ENCODE measurements at places on chromosomes 6 and 20.

DNA sequence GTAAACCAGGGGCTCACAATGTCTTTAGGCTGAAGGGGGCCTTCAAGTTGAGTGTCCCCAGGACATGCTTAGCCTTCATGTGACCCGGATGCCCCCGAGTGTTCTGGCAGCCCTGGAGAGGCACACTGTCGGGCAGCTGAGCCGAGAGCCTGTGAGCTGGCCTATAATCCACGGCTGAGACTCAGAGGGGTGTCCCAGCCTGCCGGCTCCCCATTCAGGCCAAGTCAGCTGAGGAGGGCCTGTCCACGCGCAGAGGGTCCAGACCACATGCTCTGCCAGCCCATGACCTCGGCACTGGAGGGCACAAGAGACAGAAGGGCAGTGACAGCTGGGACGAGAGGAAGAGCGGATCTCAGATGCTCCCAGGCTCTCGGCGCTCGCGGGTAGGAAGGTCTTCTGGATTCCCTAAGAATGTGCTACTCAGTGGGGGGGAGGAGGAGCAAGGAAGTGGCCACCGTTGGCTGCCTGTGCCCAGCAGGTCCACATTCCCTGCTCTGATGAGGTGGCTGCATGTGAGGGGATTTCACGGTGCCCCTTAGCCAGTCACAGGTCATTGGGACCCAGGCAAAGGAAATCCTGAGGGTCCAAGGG is 224.7 kb downstream of the NRN1 start:
- DNase-seq: peak; percentile 64

GRCh38 chr20:16100111-16100510 is 473.1 kb downstream of the KIF16B start:
- DNase-seq: no peak

GRCh38 chr20:24773168-24773567 is 175.9 kb upstream of the CST7 start:
- DNase-seq: peak; percentile 7

- DNase-seq: no peak
Observed at GRCh38 chr6:137210903-137211302, 8.3 kb downstream of the IFNGR1 start.

DNA sequence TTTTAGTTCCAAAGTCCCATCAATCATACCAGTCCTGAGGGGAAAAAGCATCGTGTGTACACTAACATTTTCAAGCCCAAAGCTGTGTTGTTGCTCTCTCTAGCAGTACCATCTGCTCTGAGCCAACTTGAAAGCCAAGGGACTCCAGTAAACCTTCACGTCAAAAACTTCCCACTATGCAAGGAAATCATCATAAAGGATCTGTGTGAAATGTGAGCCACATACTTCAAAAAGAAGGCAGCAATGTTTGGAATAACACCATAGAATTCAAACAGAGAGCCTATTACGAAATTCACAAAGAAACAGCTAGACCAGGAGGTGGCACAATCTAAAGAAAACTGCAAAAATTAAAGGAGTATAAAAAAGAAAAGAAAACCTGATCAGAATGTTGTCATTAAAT is 399.8 kb upstream of the EPHA7 start:
- DNase-seq: no peak

DNA sequence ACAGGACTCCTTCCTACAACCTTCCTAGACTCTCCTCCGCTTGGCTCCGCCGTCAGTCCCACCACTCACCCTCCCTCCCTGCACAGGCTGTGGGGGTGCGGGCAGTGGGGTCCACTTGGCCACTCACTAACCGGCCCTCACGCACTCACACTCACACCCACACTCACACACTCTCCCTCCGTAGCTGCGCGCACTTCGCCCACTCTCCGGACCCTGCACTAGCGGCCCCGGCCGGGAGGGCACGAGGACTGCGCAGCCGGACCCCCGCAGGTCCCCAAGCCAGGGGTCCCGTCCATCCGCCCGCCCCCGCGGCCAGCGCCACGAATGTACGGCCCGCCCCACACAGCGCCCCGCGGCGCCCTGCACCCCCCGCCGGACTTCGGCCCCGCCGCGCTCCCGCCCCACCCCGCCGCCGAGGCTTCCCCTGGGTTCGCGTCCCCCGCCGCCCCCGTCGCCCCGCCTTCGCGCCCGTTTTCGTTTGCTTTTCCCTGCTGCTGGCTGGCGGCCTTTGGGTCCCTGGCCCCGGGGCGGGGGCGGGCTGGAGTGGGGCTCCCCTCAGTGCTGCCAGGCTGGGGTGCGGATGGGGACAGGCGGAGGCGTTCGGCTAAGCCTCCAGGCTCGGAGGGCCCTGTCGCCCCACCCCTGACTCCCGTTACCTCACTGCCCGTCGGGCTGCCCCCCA is 23.0 kb upstream of the SLC22A7 start:
- no peak for DNase-seq

Data from endodermal cell (in vitro differentiated cells).